ENCODE measurements at places on chromosomes 12 and 14.

- no peak for DNase-seq
Observed at GRCh38 chr14:25988536-25988935, 609.3 kb downstream of the NOVA1 start.

- no peak for DNase-seq
Observed at GRCh38 chr12:108234158-108234557, 105.0 kb downstream of the CMKLR1 start.

DNA sequence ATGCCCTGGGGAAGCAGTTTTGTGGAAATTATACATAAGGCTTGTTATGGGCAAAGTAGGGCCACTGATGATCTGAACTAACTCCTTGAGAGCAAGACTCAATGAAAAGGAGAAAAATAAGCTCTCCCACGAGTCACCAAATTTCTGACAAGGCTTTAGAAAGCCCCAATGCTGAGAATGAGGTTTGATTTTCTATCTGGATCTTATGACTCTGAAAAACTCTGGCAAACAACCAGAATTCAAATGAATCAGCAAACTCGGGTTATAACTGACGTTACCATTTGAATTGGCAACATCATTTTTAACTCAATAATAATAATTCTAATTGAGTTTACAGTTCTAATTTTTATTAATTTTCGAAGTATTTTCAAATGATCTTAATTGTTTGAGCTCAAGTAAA lies 79.1 kb downstream of the KCNK10 start:
- no peak for DNase-seq

- no peak for DNase-seq
Observed at GRCh38 chr12:127038761-127039160, 1228.2 kb upstream of the TMEM132C start.

DNA sequence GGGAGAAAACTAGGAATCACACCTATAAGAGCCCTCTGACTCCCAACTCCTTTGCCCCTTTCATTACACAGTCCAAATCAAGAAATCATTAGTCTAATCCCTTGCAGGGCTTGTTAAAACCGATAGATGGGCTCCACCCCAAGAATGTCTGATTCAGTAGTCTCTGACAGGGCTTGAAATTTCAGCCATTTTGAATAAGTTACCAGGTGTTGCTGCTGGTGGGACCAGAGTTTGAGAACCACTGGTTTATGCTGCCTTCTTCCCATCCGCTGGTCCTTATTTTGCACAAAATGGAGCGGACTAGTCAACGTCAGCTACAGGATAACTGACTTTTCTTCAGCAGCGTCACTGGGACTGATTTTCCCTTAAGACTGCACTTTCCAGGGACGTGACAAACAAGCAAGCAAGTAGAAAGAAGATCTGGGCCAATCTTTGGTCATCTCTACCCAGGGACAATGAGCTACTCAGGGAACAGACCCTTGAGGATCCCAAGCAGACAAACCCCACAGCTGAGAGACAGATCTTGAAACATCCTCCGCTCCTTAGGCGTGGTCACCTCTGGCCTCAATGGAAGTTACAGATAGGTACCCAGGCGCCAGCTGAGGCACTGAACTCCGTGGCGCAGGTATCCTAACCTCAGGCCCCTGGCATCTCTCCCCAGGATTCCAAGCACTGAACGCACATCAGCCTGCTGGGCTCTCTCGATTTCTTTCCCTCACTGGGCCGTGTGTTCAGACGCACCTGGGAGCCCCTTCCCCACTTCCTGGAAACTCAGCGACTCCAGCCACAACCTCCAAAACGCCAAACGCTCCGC lies 900 bp downstream of the KCTD10 start:
- DNase-seq: no peak

DNA sequence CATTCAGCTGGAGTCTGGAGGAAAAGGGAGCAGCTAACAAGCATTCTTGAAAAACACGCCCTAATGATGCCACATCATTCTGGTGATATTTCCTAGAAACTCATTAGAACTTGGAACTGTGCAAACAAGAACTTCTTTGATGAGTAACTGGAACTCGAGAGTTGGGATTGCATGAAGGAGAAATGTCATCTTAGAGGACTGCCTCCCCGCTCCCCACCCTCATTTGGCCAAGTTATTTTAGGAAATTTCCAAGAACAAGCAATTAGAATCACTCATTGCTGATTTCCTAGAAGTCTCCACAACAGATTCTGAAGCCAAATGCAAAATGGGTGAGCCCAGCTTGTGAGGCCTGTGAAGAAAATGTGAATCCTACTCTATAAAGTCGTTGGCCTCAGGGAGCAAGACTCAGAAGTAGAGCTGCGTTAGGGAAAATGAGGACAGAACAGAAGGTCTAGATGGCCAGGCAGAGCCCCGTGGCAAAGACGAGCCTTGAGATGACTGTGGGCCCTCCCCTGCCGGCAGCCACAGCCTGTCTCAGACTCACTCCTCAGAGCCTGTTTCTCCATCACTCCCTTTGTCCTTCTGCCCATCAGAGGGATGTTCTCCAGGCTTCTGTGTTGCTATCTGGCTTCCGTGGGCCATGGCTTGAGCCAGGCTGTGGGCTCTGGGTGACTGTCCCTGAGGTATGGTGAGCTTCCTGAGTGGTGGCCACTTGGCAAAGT lies 38.4 kb downstream of the RTL1 start:
- DNase-seq: no peak

Data from activated CD4-positive, alpha-beta T cell treated with anti-CD3 and anti-CD28 coated beads, Interleukin-10, Interleukin-2, amounts not matched to agents 100 ng/mL and 50 ng/mL, durations not matched to agents 16 hours and 8 hours (primary cell).